Activated CD8-positive, alpha-beta memory T cell treated with anti-CD3 and anti-CD28 coated beads for 1 hour (primary cell): ENCODE measurements at places on chromosomes 12 and 14.

DNA sequence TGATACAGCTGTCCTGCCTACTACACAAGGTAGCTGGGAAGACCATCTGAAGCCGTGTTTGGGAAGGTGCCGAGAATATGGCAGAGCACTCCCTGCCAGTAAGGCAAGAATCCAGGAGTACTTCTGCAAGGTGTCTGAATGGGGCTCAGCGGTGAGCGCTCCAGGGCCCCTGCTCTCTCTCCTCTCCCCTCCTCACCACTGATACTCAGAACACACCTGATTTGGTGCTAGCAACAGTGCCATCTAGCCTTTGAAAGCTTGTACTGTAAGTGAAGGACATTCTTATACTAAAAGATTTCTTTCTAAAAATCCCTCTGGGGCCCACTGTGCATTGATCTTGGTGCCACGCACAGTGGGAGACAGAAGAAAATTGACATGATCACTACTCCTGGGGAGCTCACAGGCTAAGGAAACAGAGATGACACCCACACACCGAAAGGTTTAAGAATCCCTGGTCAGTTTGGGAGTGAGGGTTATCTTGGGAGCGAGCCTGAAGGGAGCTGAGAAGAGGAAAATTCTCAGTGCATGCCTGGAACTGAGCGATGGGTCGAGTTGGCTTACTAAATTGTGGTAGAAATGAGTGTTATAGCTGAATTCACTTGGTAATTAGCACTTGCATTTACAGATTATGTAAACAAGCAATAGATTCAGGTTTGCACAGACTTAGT lies 216.9 kb downstream of the NTF3 start:
- no peak for DNase-seq

GRCh38 chr12:76674669-76675315 lies 89.1 kb upstream of the ZDHHC17 start:
- DNase-seq = no peak

- no peak for DNase-seq
Observed at GRCh38 chr14:29222671-29223268, 456.2 kb downstream of the FOXG1 start.

DNA sequence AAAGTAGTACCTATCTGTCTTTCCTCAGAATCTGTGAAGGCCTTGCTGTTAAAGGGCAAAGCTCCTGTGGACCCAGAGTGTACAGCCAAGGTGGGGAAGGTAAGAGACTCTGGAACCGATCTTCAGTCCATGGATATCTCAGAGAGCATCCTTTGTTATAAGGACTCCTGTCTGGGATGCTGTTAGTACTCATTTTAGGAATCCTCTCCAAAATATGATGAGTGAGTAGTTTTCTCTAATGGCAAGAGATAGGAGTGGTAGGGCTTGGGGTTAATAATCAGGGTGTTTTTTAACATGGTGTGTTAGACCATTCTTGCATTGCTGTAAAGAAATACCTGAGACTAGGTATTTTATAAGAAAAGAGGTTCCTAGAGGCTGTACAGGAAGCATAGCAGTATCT lies 1.9 kb downstream of the PARP2 start:
- no peak for DNase-seq

GRCh38 chr14:99670361-99671234 lies 13.5 kb upstream of the CYP46A1 start:
- DNase-seq = no peak

DNA sequence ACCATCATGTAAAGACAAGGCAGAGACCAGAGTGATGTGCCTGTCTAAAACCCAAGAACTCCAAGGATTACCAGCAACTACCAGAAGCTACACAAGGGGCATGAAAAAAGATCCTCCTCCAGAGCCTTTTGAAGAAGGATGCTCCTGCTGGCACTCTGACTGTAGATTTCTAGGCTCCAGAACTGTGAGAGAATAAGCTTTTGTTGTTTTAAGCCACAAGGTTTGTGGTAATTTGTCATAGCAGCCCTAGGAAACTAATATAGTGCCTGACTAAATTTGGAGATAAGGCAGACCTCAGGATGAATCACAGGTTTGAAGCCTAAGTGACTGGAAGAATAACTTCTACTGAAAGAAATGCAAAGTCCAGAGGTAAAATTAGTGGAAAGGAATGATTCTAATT lies 132.9 kb downstream of the CEP83 start:
- no peak for DNase-seq

- DNase-seq = no peak
Observed at GRCh38 chr12:119694111-119694510, 26.2 kb downstream of the PRKAB1 start.

- no peak for DNase-seq
Observed at GRCh38 chr12:21551841-21552465, 25.9 kb downstream of the SPX start.

GRCh38 chr12:6891646-6892001 lies 13.0 kb upstream of the LRRC23 start:
- no peak for DNase-seq
